T-cell (primary cell): ENCODE measurements at places on chromosomes 1 and 21. TPM values are rescaled to one million over a fixed set of nuclear protein-coding genes. Genes with fewer than 3 reads are reported as not detected.
A peak's percentile ranks its signal among the peaks of the same experiment; 100 is the strongest.

FMO5 gene
- total RNA-seq: 0.96 TPM

DNA sequence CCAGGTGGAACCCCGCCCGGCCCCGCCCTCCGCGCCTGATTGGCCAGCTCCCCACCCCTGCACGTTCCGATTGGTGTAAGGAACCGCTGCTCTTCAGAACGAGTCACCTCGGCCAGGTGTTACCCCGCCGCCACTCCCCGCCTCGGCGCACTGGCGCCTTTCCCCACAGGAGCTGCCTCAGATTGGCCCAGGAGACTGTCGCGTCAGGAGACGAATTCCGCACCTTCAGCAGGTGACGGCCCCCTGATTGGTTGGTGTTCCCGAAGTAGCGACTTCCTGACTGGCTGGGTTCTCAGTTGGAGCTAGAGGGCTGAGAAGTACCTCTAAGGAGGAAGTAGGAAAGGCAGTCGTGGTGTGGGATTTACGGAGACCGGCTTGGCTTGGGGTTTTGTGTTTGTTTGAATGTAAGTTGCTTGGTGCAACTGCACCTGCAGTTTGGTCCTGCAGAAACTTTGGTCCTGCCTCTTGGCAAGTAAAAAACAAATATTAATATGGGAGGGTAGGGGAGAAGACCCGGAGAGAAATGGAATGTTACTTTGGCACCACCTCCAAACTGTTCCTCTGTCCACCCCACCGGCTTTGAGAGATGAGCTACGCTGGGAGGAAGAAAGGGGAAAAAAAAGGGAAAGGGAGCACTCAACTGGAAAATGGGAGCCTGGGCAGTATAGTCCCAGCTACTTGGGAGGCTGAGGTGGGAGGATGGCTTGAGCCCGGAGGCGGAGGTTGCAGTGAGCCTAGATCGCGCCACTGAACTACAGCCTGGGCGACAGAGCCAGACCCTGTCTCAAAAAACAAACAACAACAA lies 415 bp upstream of the F11R start:
- peak; percentile 92 for DNase-seq

GRCh38 chr1:236282425-236282716 lies 613 bp upstream of the ERO1B start:
- DNase-seq: peak; percentile 48

CDK11B gene
- 38.0 TPM for total RNA-seq

DNA sequence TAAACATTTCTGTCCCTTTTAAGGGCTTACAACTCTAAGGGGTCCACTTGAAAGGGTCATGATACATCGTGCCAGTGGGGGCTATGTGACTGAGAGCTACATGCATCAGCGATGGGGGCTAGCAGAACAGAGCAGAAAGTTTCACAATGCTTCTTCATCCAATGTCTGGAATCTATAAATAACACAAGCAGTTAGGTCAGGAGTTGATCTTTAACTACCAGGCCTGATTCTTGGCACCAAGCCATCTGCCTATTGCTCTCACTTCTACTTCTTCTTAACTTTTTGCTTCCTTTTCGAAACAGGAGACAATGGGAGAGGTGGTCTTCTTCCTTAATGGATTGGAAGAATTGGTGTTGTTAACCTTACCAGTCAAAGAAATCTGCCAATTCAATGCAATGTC lies 410.0 kb downstream of the TGFB2 start:
- DNase-seq: no peak

PDC gene
- not detected for total RNA-seq

CFHR1 gene
- not detected for total RNA-seq

TSACC gene
- total RNA-seq: not detected
